ENCODE measurements at places on chromosomes 12 and 14.

GRCh38 chr14:105019861-105020814 lies 745 bp downstream of the CDCA4 start:
- DNase-seq: peak; percentile 57

DNA sequence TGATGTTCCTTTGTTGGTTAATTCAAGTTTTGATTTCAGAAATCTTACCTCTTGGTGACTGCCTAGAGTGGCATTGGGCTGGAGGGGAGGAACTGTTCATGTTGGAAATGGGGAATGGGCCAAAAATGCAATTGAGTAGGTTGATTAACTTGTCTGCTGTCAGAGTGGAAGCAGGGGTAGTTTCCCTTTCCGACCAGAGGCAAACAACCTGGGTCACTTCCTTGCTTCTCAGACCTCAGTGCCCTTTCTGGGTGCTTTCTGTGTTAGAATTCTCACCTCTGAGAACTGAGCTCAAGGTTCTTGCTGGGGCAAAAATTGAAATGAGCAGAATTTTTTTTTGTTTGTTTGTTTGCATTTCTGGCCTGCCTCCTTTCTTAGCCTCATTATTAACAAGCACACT lies 2.3 kb upstream of the M6PR start:
- DNase-seq: no peak

GRCh38 chr12:26580619-26581018 lies 252.4 kb downstream of the ITPR2 start:
- no peak for DNase-seq

- DNase-seq: no peak
Observed at GRCh38 chr12:71610031-71610795, 53.4 kb downstream of the ZFC3H1 start.

DNA sequence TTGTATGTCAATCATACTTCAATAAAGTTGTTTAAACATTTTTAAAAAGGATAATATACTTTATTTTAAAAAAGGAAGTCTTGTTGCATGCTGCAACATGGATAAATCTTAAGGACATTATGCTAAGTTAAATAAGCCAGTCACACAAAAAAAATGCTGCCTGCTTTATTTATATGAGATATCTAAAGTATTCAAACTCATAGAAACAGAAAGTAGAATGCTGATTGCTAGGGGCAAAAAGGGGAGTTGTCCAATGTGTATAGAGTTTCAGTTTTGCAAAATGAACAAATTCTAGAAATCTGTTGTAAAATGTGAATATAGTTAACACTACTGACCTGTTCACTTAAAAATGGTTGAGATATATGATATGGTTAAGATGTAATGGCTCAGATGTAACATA lies 8.7 kb downstream of the KLRC4 start:
- no peak for DNase-seq

DNA sequence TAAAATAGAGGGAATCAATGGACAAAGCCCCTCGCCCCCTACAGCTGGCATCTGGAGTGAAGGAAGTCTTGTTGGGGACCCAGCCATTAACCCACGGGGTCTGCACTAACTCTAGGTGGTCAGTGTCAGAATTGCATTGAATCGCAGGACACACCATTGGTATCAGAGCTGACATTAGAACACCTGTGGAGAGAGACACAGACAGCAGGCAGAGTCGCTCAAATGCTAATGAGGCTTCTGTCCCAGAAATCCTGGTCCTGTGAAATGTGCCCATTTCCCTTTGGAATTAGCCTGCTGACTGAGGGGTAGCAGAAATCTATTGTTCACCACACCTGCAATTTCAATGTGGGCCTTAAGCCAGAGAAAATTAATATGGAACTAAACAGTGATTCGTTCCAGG lies 33.0 kb downstream of the TMEM132D start:
- DNase-seq: no peak

GRCh38 chr14:54500744-54501143 lies 9.0 kb upstream of the CGRRF1 start:
- no peak for DNase-seq

DNA sequence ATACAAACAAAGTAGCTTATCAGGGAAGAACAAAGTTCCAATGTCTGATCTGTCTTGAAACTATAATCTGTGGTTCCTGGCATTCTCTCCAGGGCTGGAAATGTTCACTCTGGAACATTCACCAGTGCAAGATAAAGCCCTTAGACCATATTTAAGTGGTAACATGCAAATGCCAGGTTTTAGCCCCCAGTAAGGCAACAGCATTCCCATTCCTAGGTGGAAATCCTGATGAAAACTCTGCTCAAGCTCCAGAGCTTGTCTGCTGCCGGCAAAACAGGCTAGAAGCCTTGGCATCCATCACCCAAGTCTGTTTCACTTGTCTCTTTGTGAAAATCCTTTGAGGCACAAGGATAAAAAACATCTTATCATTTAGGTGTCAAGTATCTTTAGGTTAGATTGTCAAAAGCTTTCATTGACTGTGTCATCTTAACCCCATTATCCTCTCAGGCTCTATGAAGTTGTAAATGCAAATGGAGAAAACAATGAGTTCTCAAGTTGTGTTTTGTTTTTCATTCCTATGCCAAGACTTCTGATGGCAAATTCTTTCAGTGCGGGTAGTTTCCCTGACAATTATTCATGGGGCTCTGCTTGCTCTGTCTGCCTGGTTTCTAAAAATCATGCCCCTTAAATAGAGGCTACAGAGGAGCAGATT lies 344.7 kb downstream of the NELL2 start:
- DNase-seq: no peak

DNA sequence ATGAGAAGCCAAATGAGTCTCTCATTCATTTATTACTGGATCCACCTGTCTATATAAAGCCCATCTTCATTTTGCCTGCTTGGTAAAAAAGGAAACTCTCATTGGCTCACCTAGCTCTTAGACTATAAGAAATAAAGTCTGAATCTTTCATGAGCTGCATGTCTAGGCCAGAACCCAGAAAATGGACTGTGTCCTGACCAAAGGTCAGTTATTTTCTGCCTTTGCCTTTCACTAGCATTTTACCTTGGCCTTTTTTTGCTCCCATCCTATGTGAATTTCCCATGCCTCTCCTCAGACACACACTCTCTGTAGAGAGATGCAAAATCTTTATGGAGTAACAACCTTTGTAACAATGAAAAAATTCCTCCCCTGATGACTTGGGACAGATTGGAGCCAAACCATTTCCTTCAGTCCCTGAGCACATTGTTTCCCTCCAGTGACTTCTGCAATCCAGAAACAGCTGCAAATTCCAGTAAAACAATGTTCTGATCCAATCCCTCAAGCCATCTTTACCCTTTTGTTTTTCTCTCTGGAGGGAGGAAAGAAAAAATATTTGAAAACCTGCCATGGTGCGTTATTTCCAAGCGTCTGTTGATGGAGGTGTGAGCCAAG lies 33.6 kb upstream of the MAP3K9 start:
- no peak for DNase-seq

DNA sequence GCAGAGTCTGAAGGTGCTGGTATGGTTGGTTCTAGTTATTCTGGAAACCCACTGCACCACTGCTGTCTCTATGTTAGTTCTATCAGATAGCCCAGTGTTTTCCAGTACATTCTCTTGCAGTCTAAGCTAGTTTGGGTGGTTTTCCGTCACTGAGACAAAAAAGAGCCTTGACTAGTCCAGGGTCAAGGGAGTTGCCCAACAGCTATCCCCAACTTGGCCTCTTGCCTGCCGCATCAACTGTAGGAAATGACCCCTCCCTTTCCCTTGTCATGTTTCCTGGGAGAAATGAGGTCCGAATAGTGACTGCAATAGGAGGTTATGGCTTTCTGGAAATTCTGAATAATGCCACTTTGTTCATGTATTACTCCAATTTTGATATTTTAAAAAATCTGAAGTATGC lies 160.4 kb downstream of the EFCAB11 start:
- DNase-seq: no peak

DNA sequence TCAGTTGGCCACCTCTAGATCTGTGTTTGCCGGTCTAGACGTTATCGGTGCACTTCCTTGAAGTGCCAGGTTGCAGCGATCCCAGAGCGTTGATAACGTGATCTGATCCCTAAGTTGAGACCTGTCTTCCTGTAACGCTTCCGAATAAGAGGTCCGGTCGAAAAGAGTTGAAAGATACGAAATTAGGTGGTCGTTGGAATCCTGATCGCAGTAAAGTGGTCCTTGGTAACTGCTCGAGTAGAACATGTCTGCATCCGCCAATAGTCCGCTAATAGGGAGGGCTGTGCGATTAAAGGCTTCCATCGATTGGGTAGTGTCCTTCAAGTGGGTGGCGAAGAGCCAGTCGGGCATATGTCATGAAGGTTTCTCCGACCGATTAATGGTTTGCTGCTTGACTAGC lies 2.7 kb downstream of the SRSF5 start:
- no peak for DNase-seq

GRCh38 chr12:66196806-66197205 lies 7.8 kb downstream of the IRAK3 start:
- peak; percentile 54 for DNase-seq

DNA sequence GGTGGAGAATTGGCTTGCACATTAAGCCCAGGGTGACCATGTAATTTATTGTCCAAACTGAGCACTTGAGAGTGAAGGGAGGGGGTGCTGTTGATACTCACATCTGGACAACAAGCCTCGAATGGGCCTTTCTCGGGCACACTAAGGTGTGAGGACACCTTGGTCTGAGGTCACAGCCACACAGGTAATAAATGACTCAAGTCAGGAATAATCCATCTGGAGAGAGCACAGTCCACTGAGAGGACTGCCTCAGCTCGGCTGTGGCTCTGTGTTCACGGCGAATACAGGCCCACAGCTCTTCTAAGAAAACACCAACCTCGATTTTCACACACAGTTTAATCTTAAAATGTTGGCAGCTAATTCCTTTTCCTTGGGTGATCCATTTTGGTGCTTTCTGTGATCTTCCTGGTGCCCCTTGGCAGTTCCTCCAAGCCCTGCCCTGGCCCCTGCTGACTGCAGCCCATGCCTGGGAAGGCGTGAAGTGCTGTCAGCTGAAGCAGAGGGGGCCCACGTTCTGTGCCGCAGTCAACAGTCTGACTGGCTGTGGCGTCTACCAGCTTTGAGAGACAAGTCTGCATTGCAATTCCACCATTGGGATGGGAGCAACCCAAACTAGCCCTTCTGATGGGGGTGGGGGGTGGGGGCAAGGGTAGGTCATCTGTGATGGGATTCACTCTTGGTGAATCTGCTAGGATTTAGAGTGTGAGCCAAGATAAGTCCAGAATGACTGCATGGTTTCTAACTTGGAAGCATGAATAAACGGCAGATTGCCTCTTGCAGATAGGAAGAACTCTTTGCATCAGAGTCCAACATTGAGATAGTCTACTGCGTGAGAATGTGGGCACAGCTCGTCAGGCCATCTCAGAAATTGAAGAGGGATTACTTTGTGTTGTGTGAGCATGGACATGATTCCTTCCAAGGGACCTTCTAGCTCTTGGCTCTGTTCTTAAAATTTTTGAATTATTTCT lies 42.8 kb downstream of the ZNF664 start:
- no peak for DNase-seq

DNA sequence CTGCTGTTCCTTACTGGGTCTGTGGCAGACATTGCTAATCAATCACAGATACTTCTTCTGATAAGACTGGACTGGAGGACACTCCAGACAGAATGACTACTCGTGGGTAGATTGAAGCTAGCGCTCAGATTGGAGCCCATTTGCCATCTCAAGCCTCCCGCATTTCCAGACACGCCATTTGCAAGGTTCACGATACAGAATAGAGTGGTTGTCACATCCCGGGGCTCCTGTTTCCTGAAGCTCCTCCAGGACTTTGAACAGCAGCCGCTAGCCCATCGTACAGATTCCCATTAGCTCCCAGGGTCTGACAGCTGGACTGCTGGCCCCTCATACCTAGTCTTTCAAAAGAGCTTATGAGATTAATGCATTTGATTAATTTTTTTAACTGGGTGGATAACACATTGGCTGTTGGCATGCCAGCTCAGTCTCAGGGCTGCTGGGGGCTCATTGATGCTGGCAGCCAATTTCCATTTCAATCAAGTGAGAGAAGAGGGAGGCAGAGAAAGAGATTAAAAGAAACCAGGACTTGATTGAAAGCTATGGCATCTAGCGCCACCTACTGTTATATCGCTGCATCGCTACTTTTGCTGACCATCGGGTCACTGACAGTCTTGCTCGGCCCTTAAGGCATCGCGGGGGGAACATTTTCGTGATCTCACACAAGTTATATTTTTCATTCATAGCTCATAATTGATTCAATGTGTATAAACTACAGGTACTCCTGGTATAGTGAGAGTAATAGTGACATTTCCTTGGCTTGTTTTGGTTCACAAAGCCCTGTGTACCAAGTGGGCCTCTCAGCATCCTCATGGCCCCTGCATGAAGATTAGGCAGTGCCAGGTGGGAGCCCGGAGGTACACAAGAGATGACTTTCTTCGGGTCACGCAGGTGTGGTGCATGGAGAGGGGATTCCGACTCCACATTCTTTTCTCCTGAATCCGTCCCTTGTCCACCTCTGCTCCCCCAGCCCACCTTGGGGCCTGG lies 78.6 kb downstream of the CCDC60 start:
- DNase-seq: peak; percentile 58

- DNase-seq: no peak
Observed at GRCh38 chr14:99862136-99862535, 68.9 kb downstream of the EML1 start.

DNA sequence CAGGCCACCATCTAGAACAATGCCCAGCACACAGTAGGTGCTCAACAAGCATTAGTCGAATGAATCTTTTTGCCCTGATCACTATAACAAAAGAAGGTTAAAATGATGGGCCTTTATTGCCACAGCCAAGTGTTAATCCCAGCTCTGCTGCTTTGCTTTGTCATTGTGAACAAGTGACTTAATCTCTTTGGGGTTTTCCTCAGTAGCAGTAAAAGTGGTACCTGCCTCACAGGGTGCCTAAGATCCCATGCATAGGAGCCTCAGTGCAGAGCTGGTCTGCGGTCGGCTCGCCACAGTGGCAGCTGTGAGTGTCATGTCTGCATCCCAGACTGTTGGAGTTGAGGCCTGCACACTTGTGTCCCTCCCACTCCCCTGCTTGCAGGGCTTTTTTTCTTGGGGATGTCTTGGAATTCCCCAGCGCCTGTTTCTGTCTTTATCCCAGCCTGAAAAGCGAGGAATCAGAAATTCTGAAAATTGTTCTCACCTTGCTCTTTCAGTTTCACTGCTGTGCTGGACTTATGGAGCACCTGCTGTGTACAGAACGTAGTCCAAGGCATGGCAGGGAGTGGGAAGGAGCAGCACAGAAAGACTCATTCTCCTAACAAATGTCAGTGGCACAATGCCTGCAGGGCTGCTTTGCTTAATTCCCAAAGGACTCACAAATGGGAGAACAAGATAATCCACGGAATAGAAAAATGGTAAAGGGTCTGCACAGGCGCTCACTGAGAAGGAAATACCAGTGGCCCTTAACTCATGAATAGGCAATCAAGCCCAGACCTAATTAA lies 90.8 kb downstream of the EML1 start:
- no peak for DNase-seq

DNA sequence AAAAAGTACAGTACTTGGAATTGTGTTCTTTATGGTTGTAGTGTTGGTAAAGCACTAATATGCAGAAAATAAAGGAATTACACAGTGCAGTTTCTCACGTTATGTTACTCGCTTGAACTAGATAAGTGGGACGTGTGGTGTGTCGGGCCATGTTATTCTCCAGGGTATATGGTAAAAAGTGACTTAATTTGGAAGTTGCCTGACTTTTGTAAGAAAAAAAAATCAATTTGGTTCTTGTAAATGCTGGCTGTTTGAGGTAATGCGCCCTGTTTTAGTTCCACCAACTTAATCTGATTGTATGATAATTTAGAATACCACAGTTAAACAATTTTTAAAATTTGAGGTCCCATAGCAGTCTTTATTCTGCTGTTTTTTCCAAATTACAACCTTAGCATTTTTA lies 4.1 kb downstream of the ARF6 start:
- no peak for DNase-seq
